AG04450 (cell line): ENCODE measurements at places on chromosomes 4 and X.

- peak; percentile 1 for DNase-seq
Observed at GRCh38 chrX:106481341-106481740, 130.4 kb upstream of the RADX start.

DNA sequence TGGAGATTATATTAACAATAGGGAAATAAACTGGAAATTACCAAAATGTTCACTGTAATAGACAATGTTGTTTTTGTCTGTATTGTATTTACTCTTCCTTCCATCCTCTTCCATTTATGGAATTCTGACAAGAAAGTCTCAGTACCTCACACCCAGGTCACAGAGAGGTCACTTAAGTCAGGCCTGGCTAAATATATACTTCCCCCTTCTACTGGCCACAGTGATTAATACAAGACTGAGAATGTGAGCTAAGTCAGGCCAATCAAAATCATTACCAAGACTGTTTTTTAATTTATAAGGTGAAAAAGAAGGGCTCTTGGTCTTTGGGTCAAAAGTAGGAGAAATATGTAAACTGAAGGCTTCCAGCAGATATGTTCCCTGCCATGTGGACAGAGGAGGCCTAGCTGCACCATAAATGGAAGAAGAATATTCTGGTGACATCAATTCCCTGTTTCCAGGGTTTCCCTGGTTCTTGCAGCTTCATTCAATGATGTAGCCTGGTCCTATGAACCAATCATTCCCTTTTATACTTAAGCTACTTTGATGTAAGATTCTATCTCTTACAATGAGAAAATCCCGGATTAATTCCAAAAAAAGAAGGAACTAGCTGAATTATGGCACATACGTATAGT is 64.3 kb downstream of the LRBA start:
- no peak for DNase-seq

GRCh38 chr4:163400911-163401310 is 57.2 kb downstream of the NPY5R start:
- no peak for DNase-seq

DNA sequence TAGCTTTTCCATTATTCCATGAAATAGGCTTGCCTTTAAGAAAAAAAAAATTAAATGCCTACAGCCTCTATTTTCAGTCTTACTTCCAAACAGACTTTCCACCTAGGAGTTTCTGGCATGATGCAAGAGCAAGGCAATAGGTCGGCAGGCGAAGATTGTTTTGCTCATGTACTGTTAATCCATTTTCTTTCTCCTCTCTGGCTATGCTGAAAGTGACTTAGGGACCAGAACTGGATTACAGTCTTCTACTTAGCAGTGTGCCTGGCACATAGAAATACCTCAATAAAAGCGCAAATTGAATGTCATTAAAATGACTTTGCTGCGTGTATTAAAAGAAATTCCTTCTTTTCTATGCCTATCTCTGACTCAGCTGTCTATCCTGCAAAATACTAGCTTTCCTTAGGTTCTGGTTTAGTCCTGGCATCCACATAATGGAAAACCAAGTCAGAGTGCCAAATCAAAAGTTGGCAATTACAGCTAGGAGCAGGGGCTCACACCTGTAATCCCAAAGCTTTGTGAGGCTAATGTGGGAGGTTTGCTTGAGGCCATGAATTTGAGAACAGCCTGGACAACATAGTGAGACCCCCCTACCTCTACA is 51.9 kb downstream of the CC2D2A start:
- no peak for DNase-seq

GRCh38 chr4:143404555-143404954 is 67.9 kb downstream of the GAB1 start:
- DNase-seq: no peak

DNA sequence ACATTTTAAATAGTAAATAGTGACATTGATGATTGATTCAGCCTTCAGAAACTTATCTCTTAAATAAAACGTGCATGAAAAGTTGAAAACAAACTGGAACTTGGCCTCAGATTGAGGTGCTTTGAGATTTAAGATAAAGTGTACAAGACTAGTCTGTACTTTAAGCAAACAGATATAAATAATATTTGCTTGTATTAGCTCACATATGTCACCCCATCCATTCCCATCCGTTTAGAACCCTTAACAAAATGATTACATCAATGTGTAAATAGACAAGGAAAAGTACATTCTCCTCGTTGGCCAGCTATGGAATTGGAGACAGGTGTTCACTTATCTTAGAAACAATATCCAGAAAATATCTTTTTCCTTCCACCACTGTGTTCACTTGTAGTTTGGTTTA is 130.8 kb downstream of the BANK1 start:
- DNase-seq: no peak

GRCh38 chrX:135010921-135011320 is 11.4 kb downstream of the RTL8B start:
- DNase-seq: no peak

DNA sequence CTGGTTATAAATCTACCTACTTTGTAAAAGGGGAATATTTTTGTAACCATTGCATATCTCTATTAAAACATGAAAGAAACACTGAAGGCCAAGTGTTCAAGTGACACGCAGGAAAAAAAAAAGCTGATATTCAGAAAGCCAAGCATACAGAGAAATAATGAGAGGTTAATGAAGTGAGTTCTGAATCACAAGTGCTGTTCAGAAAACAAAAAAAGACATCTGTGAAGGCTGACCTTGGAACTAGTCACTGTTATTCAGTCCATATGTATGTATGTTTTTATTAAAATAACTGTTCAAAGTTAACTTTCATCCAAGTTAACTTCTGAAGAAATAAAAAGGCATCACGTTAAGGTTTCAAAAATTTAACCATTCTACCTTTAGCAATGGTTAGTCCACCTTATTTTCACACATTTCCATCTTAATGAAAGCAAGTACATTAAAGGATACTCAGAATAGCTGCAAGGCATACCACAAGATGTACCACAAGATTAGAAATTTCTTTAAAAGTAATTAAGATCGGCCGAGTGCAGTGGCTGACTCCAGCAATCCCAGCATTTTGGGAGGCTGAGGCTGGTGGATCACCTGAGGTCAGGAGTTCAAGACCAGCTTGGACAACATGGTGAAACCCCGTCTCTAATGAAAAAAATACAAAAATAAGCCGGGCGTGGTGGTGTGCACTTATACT is 31.4 kb downstream of the SH3RF1 start:
- no peak for DNase-seq

DNA sequence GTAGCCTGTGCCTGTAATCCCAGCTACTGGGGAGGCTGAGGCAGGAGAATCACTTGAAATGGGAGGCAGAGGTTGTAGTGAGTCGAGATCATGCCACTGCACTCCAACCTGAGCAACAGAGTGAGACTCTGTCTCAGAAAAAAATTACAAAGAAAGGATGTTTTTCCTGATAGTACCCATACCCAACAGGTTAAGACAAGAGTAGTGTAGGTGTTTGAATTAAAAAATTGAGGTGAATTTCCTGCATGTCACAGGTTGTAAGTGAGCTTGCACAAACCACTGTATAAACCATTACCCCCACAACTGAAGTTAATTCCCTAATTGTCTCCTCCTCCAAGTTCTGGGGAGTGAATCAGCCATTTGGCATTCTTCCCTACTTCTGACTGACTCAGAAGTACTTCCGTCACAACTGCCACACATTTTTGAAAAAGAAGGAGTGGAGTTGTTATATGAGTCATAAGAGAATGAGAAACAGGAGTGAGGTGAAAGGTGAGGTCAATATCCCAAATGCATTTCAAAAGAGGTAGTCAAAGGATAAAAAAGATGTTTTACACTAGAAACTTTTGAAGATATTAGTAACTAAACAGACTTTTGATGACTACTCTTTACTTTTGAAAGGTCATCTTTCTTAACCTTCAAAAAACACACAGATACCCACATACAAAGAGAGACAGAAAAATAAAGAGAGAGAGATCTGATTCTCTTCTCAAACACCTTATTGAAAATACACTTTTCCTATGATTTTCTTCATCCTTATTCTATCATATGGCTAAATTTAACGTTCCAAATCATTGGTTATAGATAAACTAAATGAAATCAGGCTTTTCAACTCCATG is 134.5 kb downstream of the BTC start:
- DNase-seq: peak; percentile 95

DNA sequence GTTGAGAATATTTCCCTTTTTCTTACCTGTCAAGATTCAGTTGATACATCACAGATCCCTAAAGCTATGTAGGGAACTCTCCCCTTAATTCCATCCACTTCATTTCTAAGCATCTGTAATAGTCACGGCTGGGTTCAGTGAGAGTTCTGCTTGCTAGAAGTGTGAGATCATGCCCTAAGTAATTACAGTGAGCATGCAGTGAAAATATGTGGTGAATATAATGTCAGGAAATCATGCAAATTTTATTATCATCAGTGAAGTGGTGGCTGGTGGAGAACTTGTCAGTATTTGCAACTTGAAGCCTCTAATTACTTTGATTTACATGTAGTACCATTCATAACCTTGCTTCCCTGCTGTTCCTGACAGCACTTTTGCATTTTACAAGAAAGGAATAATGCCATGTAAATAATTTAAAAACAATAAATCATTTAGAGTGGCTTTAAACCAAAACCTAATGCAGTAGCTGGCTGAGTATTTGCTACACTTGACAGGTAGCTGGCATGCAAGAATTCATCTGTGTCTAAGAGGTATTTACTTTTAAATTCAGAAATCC is 28.3 kb upstream of the CFAP299 start:
- no peak for DNase-seq

- no peak for DNase-seq
Observed at GRCh38 chr4:163493643-163494359, 689 bp upstream of the TMA16 start.

GRCh38 chrX:40095583-40096394 is 2.0 kb downstream of the BCOR start:
- no peak for DNase-seq

DNA sequence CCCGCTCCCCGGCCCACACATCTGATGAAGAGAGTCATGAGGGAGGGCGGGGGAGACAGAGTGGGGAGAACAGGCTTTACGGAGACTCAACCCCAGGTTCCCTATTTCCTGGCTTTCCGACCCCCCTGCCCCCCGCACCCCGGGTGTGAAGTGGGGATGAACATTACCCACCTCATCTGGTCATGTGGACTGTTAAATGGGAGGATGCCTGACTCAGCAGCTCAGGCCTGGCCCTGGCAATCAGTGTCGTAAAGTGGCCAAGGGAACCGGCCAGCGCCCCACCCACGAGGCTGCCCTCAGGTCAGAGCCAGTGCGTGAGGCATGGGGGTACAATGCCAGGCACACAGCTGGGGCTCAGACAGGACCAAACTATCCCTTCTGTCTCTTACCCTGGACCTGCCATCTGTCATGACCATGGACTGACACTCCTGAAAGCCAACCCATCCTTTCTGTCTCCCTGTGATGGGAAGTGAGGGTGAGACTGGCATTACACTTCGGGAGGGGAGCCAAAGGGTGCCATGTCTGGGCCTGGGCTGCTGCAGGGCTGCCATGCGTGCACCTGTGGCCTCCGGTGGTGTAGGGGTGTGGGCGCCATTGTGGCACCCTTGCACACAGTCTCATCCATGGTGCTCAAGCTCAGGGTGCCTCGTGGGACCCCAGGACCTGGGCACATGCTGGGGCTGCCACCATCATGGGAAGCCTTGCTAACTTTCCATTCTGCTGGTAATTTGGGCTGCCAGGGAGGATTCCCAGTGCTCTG is 106.1 kb upstream of the PSAPL1 start:
- no peak for DNase-seq

- DNase-seq: no peak
Observed at GRCh38 chr4:143609492-143609891, 91.0 kb downstream of the FREM3 start.

- DNase-seq: no peak
Observed at GRCh38 chr4:39037941-39038340, 5.7 kb upstream of the TMEM156 start.

DNA sequence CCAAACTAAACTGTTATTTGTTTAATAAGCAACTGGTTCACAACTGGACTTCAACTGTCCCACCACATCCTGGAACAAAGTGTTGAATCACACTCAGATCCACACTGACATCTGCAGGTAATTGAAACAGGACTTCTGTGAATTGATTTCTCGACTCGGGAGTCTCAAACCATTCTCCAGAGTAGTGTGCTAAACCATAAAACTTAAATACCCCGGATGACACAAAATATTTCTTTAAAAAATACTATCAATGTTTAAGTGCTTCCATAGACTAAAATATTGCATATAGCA is 95.4 kb upstream of the PLAC1 start:
- no peak for DNase-seq

DNA sequence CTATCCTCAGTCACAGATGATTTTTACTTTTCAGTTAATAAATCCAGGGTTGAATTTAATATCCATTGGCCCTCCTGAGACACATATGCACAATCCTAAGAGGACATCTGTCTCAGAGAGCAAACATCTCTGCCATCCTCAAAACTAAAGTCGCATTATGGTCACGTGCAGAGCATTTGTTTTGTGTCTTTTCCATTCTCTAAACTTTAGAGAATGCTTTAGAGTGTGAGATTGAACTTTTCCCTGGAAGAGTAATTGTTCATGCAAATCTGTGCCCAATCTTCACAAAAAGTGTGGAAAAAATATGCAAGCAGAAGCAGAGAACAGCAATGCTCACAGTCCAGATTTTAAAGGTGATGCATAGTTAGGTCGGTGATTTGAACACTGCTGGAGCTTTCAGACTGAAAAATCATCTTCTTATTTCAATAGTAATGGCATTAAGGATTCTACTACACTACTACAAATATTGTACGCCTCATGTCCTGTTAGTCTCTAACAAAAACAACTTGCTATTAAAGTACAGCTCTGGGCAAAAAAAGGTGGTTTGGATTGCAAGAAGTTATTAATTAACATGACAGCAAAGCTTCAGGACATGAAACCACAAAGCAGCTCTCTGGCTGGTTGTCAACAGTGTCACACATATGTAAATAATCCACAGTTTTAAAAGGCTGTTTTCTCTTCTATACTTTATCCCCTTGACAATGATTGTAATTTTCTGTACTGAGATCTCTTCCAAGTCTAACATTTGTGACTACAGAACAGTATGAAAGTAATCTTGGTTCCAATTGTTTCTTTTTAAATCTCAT is 19.9 kb downstream of the DCHS2 start:
- no peak for DNase-seq

DNA sequence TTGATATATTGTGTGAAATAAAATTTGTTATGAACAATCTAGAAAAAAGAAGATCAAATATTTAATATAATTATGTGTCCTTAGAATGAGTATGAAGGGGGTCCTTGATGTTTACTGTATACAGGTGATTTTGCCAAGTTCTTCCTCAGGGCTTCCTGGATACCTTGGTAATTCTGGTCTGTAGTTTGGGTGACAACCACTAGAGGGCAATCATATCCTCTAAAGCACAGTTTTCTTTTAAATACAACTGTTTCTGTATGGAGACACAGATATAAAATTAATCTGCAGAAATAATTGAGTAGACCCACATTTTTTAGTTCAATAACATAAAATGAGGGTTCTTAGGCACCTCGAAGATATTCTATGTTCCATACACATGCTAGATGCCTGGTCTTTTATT is 157.7 kb downstream of the SPANXN1 start:
- no peak for DNase-seq

DNA sequence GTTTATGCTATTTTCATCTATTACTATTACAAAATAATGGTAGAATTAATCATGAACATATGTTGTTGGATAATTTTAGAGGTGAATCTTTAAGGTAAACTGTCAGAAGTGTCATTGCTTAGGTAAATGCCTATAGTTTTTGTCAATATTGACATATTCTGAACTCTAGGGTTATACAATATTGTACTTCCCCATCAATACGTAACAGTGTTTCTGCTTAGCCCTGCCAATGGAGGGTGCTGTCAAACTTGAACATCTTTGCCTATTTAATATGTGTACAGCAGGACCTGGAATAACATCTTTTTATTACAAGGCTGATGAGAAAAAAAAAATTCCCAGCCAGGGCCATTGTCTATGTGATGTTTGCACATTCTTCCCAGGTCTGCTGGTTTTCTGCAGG is 40.8 kb downstream of the ARHGAP24 start:
- DNase-seq: no peak

- DNase-seq: no peak
Observed at GRCh38 chr4:117328333-117328732, 243.0 kb upstream of the TRAM1L1 start.
